ENCODE measurements at places on chromosomes 16 and 17.

- no peak for DNase-seq
These were observed 28.2 kb downstream of the BRD7 start for GRCh38 chr16:50340578-50340977.

DNA sequence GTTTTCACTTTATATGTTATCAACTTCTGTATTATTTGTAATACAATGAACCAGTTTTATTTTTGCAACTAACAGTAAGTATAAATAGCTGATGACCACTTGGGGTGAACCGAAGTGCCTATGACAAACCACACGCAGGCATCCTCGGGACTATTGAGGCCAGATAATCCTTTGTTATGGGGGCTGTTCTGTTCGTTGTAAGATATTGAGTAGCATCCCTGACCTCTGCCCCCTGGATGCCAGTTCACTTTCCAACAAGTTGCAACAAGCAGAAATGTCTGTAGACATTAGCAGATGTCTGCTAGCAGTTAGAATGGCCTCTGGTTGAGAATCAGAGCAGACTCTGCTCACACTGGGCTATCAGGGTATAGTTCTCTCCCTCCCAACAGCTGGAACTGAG lies 277.0 kb downstream of the WWOX start:
- no peak for DNase-seq

- no peak for DNase-seq
These were observed 1.1 kb downstream of the SLC16A3 start for GRCh38 chr17:82229698-82230608.

- no peak for DNase-seq
These were observed 715.0 kb upstream of the CDH8 start for GRCh38 chr16:62751218-62751617.

- no peak for DNase-seq
These were observed 19.6 kb downstream of the CCR7 start for GRCh38 chr17:40545660-40546059.
